ENCODE measurements at places on chromosomes 5 and 9. TPM values are rescaled to one million over a fixed set of nuclear protein-coding genes. Genes with fewer than 3 reads are reported as not detected.

ECM2 gene
- 3.8 TPM for total RNA-seq

SUSD3 gene
- 2.6 TPM for total RNA-seq

DNA sequence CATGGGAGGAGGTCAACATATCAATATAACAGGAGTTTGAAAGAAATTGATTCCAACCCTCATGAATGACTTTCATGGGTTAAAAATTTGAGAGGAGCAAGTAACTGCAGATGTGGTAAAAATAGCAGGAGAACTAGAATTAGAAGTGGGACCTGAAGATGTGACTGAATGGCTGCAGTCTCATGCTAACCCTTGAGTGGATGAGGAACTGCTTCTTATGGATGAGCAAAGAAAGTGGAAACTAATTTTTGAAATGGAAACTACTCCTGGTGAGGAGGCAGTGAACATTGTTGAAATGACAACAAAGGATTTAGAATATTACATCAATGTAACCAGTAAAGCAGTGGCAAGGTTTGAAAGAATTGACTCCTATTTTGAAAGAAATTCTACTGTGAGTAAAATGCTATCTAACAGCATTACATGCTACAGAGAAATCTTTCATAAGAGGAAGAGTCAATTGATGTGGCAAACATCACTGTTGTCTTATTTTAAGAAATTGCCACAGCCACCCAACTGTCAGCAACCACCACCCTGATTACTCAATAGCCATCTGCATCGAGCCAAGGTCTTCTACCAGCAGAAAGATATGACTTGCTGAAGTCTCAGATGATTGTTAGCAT, 1683.2 kb downstream of the MAT2B start:
- DNase-seq, result no peak
- peaks cover 16% of the 10 kb centered on the region for H3K4me1 ChIP-seq
- no peak overlapping the region for H3K4me3 ChIP-seq
- H3K27ac ChIP-seq, result no peak overlapping the region
- H3K36me3 ChIP-seq, result no peaks in the 10 kb centered on the region
- H3K27me3 ChIP-seq, result no peaks in the 10 kb centered on the region

GRCh38 chr9:89611425-89611824, 6.6 kb downstream of the GADD45G start:
- H3K27ac ChIP-seq, result no peak overlapping the region
- H3K27me3 ChIP-seq, result no peaks in the 10 kb centered on the region
- no peak for DNase-seq
- H3K4me1 ChIP-seq, result peaks cover 13% of the 10 kb centered on the region

DNA sequence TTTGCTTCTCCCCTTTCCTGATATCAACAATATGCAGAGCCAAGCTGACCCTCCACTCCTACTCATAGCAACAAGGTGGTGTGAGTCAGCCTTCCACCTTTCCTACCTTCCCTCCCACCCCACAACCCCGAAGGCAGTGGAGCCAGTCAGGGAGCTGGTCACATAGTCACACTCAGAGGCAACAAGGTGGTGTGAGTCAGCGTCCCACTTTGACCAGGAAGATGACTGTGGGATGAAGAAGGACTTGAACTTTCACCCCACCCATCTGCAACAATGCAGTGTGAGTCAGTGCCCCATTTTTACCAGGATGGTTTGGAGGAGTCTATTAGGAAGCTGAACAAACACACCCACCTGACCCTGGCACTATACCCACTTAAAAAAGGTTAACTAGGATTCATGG, 30.1 kb upstream of the ZNF782 start:
- no peak overlapping the region for H3K27ac ChIP-seq
- H3K4me3 ChIP-seq, result no peak overlapping the region
- H3K36me3 ChIP-seq, result no peaks in the 10 kb centered on the region
- H3K4me1 ChIP-seq, result no peaks in the 10 kb centered on the region

GRCh38 chr5:173837654-173838053, 50.5 kb upstream of the CPEB4 start:
- no peaks in the 10 kb centered on the region for H3K36me3 ChIP-seq
- H3K4me1 ChIP-seq, result peaks cover 3% of the 10 kb centered on the region
- no peaks in the 10 kb centered on the region for H3K27me3 ChIP-seq
- no peak overlapping the region for H3K4me3 ChIP-seq
- DNase-seq, result no peak

GRCh38 chr5:160835818-160836528, 16.0 kb downstream of the ATP10B start:
- no peaks in the 10 kb centered on the region for H3K36me3 ChIP-seq
- no peak for DNase-seq
- no peak overlapping the region for H3K4me3 ChIP-seq

DNA sequence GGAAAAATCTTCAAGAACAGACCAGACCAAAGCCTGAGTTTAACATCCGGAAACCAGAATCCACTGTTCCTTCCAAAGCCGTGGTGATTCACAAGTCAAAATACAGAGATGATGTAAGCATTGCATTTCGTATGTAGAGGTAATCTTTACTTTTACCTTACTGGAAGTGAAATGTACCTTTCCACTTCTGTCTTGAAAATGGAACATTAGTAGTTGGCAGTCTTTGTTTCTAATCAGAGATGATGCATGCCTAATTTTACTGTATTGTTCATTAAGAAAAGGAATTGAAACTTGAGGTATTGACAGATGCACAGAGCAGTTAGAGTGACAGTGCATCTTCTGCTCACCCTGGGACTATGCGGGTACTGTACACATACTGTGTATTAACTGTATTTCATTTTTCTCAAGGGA, 34.6 kb downstream of the HABP4 start:
- H3K27me3 ChIP-seq, result no peaks in the 10 kb centered on the region
- H3K4me1 ChIP-seq, result no peaks in the 10 kb centered on the region
- H3K36me3 ChIP-seq, result no peaks in the 10 kb centered on the region
- no peak overlapping the region for H3K4me3 ChIP-seq
- DNase-seq, result no peak

GRCh38 chr9:116165912-116166311, 12.3 kb downstream of the PAPPA start:
- no peaks in the 10 kb centered on the region for H3K4me1 ChIP-seq
- H3K27ac ChIP-seq, result no peak overlapping the region
- DNase-seq, result no peak
- peaks cover 2% of the 10 kb centered on the region for H3K27me3 ChIP-seq
- no peaks in the 10 kb centered on the region for H3K36me3 ChIP-seq
- no peak overlapping the region for H3K4me3 ChIP-seq

DNA sequence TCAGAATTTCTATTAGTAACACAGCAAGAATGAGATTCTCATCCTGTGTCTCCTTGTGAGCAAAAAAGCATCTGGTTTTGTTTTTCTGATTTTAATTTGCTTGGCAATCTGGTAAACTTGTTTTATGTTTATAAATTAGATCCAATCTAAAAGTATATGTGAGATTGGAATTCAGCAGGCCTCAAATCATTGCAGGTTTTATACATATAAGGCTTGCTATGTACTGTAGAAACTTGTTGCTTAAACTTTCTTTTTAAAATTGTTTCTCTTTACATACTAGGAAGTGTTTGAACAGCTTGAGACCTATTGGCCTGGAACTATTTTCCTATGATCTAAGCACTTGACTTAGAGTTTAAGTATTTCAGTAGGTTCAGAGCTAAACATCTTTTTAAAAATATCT, 1037.8 kb downstream of the NR2F1-AS1 start:
- no peak for DNase-seq
- no peaks in the 10 kb centered on the region for H3K4me1 ChIP-seq

GRCh38 chr9:82891321-82891720, 171.6 kb downstream of the RASEF start:
- H3K4me1 ChIP-seq, result no peaks in the 10 kb centered on the region
- no peaks in the 10 kb centered on the region for H3K36me3 ChIP-seq
- no peak for DNase-seq
- H3K4me3 ChIP-seq, result no peak overlapping the region
- H3K27ac ChIP-seq, result no peak overlapping the region
- no peaks in the 10 kb centered on the region for H3K27me3 ChIP-seq

- H3K4me1 ChIP-seq, result no peaks in the 10 kb centered on the region
- H3K27me3 ChIP-seq, result no peaks in the 10 kb centered on the region
- no peak for DNase-seq
- H3K4me3 ChIP-seq, result no peak overlapping the region
- no peaks in the 10 kb centered on the region for H3K36me3 ChIP-seq
These were observed 27.4 kb downstream of the PHAX start for GRCh38 chr5:126628102-126628501.

DNA sequence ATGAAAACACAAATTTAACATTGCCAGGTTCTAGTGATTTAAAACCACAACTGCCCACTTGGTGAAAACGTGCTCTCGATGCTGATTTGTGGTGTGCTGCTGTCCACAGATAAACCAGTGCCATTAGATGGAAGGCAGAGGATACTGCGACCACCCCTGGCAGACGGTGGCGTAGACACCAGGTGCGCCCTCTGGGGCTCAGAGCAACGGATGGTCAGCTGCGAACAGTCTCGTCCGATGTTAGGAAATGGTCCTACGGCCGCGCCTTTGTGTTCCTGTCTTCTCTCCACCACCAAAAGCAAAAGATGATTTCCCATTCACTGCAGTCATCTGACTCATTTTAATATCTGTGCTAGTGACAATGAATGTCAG, 43.2 kb downstream of the UBE2QL1 start:
- no peaks in the 10 kb centered on the region for H3K4me1 ChIP-seq
- no peak overlapping the region for H3K27ac ChIP-seq
- no peak for DNase-seq
- H3K36me3 ChIP-seq, result no peaks in the 10 kb centered on the region
- no peaks in the 10 kb centered on the region for H3K27me3 ChIP-seq

GRCh38 chr9:105098370-105098769, 146.1 kb upstream of the SLC44A1 start:
- no peak for DNase-seq
- no peaks in the 10 kb centered on the region for H3K4me1 ChIP-seq
- H3K36me3 ChIP-seq, result no peaks in the 10 kb centered on the region
- H3K27ac ChIP-seq, result no peak overlapping the region

DNA sequence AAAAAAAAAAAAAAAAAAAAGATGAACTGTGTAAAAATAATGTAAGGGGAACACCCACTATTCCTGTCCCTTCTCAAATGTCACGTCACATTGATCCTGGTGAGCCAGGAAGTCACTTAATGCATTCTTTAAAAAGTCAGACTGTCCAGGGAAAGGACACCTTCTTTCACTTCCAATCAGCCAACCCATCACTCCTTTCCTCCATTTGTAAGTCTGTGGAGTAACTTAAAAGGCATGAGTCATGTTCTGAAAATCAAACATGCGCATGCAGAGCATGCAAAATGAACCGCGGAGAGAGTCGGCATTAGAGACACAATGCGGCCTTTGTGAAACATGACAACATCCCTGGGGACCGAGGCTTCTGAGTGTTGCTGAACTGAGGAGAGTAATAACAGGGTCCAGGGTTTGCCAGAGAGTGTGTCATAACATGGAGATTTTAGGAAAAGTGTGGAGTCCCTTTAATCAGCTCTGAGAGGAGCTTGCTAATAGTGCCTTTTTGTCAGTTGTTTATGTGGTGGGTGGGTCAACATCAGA, 77.6 kb upstream of the SEMA6A start:
- H3K36me3 ChIP-seq, result no peaks in the 10 kb centered on the region
- no peak overlapping the region for H3K4me3 ChIP-seq
- no peaks in the 10 kb centered on the region for H3K27me3 ChIP-seq
- H3K4me1 ChIP-seq, result no peaks in the 10 kb centered on the region

DNA sequence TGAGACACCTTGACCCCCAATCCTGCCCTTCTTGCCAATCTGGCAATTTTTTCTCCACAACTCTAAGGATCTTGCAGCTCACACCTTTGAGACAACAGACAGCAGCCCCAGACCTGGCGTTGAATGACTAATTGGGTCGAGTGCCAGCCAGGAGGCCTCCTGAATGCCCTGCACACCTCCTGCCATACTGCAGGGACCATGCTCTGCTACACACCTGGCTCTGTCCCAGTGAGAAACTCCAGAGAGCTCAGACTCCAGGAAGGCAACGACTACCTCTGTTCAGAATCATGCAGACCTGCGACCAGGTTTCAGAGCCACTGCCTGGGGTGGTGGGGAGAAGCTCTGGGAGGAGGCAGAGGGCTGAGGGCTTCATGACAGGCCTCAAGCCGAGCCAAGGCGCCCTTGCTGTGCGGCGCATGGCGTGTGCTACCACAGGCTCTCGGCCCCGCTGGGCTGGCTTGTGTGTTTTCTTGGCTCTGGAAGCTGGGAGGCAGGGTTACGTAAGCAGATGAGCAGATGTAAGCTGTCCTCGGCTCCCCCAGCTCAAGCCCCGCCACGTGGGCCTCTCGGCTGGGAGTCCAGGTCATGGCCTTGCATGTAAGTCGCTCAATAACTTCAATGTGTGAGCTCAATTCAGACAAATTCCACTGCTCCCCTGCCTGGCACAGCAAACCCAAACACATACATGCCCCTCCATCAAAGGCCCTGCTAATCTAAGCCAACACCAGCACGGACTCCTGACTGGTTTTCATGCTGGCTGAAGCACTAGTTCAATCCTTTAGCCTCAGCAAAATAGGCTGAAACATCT, 27.5 kb downstream of the B4GALT1 start:
- H3K27me3 ChIP-seq, result no peaks in the 10 kb centered on the region
- peak overlapping the region; percentile 64 for H3K27ac ChIP-seq
- peaks cover 5% of the 10 kb centered on the region for H3K36me3 ChIP-seq
- H3K4me3 ChIP-seq, result no peak overlapping the region
- peak; percentile 93 for DNase-seq

DNA sequence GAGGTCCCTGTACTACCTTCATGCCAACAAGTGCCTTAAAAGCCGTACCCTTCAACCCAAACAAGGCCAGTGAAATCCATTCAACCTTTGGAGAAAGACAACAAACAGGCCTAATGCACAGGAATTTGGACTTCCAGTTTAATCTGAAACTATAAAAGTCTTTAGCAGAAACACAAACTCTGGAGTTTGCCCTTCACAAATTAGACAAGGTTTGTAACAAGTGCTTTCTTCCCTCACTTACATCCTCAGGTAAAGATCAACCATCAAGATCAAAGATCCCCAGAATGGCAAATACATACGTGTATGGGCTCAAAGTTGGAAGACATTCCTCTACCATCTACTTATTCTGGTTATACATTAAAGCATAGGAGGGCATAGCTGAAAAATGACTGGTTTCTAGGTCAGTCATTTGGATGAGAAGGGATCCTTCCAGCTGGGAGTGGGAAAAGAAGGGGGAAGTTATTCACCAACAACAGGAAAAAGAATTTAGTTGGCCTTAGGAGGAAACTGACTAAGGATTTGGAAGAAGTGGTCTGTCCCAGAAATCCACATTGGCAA, 2.0 kb downstream of the DAB2 start:
- no peak for DNase-seq
- peaks cover 23% of the 10 kb centered on the region for H3K4me1 ChIP-seq
- H3K4me3 ChIP-seq, result peak overlapping the region; percentile 55
- peak overlapping the region; percentile 90 for H3K27ac ChIP-seq

- H3K4me3 ChIP-seq, result no peak overlapping the region
- peaks cover 27% of the 10 kb centered on the region for H3K4me1 ChIP-seq
- no peak overlapping the region for H3K27ac ChIP-seq
- H3K27me3 ChIP-seq, result no peaks in the 10 kb centered on the region
- no peak for DNase-seq
These were observed 259.5 kb downstream of the NR3C1 start for GRCh38 chr5:143143973-143144372.

- no peaks in the 10 kb centered on the region for H3K36me3 ChIP-seq
- H3K27ac ChIP-seq, result no peak overlapping the region
- H3K4me3 ChIP-seq, result peak overlapping the region; percentile 5
- peaks cover 12% of the 10 kb centered on the region for H3K4me1 ChIP-seq
These were observed 605.7 kb downstream of the RAB3C start for GRCh38 chr5:59188419-59189225.
